GM12864 (cell line): ENCODE measurements at places on chromosomes 7 and 10.

DNA sequence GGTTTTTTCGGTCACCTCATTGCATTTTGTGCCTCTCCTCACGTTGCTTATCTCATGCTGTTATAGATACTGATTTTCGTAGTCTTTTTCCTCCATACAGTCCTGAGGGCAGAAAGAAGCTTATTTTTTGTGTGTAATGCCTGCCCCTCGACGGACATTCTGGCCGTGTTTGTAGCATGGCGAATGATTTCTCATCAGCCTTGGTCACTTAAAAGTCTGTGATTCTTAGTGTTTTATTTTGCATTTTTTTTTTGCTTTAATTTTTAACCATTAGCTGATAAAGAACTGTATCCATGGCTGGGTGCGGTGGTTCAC is 469 bp upstream of the NOC3L start:
- DNase-seq: no peak

GRCh38 chr10:4653160-4653559 is 172.8 kb upstream of the AKR1E2 start:
- no peak for DNase-seq

DNA sequence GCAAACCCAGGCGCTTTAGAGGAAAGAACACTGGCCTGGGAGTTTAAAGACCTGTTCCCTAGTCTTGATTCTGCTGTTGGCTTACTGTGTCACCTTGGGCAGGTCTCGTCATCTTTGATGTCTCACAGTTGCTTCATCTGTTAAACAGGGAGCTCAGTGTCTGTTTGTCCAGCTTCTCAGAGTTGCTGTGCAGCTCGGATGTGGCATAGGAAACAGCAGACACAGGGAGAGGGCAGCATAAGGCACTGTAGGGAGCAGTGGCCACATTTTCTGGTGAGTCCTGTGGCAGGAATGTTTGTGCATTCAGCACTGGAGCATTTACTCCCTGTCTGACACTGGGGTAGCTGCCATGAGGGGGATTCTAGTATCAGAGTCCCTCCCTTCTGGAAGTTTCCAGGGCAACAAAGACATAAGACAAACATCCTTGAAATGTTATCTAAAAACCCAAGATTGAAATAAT is 2.0 kb downstream of the REPIN1 start:
- DNase-seq: no peak

DNA sequence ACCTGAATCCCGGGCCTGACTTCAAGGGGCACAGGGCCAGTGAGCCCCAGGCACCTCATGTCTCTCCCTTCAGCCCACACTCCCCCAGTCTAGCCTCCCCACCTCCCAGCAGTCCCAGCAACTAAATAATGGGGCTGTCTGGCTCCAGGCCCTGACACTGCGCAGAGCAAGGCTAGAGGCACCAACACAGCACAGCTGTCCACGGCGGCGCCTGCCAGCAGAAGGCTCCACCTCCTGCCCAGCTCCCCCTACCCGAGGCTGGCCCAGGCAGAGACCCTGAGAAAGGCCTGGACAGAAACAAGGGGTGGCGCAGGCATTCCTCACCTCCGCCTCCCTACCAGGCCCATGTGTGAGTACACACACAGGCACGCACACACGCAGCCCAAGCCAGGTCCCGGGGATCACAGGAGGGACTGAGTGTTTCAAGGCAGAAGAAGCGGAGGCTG is 6.1 kb downstream of the KCNH2 start:
- DNase-seq: no peak

DNA sequence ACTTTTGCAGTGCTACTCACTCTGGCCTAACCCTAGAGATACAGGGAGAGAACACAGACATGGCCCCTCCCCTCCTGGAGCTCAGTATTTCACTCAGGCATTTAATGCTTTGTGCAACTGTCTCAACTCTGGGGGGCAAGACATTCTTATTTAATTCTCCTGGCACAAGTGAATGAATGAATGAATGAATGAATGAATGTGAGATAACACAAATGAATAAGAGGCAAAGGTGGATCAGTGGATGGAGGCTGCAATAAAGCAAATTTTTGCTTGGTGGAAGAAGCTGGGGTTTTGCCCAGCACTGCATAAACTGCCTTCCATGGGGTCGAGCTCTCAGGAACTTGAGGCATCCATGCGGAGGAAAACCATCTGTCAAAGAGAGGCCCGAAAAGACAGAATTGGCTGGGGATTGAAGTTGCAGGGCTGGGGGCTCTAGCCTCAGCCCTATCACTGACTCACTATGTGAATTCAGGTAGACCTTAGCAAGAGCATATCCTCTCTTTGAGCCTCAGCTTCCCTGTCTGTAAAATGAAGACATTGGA is 441.4 kb upstream of the ZMIZ1 start:
- no peak for DNase-seq

DNA sequence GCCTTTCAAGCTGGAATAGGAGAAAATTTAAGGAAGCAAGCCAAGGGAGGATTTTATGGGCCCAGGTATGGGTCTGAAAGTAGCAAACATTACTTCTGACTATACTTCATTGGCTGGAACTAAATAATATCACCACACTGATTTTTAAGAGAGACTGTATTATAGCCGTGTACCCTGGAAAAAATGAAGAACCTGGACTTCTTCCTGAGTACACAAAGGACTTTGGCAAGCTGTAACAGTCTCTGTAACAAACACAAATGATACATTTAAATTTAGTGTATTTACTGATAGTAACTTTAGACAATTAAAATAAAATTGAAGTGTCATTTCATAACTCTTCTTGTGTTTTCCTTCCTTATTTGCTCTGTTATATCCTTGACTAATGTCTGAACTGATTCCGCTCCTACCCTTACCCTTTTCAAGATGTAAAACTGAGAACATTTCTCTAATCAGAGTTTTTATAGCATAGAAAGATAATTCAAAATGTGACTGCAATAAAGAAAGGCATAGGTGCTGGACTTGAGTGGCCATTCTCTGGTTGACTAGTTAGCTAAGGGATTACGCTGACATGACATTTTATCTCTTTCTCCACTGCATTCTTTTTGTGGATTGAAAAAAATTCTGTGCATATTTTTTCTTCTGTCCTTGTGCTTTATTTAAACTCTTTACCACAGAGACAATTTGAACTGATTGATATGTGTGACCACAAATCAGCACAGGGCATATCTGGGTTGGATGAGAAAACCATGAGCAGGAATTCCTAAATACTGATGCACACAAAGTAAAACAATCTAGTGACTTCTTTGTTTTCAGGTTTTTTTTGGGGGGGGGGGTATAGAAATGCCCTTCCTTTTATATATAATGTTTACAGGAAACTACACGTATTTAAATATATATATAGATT is 349.7 kb downstream of the MDFIC start:
- DNase-seq: no peak
